ENCODE measurements at places on chromosomes 4 and X.

- peak; percentile 66 for DNase-seq
These were observed 38.9 kb upstream of the MAMLD1 start for GRCh38 chrX:150324035-150324728.

DNA sequence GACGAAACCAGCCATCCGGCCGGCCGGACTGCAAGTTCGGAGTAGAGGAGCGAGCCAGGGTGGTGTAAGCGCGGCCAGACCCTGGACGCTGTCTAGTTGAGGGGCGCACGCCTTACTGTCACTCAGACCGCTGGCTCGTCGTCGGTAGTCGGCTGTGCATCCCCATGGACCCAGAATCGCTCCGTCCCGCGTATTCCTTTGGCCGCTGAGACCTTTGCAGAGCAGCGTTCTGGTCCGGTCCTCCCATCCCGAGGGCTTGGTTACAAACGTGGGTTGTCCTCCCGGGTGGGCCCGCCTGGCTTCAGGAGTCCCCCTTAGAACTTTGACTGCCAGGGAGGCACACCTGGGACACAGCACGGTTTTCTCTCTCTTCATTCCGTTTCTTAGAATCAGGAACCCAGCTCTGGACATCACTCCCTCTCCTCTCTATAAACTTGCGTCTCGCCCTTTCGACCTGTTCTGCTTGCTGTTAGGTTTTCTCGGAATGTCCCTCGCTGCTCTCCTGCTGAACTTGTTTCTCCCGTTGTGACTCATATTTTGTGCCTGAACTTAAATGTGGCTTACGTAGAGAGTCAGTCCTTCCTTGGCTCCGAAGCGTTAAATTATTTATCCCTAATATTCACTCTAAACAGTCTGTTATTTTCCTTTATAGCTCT, 672 bp downstream of the PGM2 start:
- DNase-seq, result no peak

GRCh38 chrX:41559235-41560052, 112.3 kb downstream of the NYX start:
- DNase-seq, result peak; percentile 55

- DNase-seq, result no peak
These were observed 96.9 kb downstream of the CLNK start for GRCh38 chr4:10587697-10588096.

GRCh38 chr4:71275570-71275969, 63.2 kb upstream of the SLC4A4 start:
- no peak for DNase-seq

GRCh38 chr4:48755281-48755680, 24.8 kb downstream of the FRYL start:
- no peak for DNase-seq

DNA sequence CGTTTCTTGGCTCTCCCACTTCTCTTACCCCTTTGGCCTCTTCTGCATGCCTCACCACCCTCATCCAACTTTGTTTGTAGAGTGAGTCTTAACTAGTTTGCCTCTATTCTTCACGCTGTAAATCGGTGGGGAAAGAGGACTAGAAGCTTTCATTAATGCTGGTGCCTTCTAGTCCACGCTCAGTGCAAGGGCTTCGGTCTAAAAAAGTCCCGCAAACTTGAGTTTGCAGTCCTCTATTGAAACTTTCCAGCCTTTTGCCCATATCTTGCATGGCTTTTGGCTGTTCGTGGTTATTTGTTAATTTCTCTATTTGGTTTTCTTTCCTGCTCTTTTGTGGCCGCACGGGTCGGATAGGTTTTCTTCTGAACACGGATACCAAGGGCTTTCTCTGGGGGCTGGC, 868 bp downstream of the DACH2 start:
- DNase-seq, result no peak

- peak; percentile 71 for DNase-seq
These were observed 33.9 kb downstream of the TMPRSS11A start for GRCh38 chr4:67929426-67929825.

- no peak for DNase-seq
These were observed 13.2 kb downstream of the BCOR start for GRCh38 chrX:40084471-40085101.

DNA sequence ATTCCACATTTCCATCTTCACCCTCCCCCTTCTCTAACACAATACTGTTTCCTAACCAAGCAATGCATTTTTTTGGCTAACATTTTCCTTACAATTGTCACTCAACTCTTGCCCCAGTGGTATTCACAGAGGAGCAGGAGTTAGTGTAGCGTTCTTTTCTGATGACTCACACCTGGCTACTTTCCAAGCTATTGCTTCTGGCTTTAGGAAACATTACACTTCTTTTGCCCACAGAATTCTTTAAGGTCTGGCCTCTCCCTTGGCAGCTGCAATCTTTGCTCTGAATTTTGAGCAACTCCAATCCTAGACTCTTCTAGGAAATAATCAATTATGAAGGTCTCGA, 27.5 kb upstream of the PDGFC start:
- peak; percentile 100 for DNase-seq

- no peak for DNase-seq
These were observed 172.3 kb downstream of the SPRY1 start for GRCh38 chr4:123568936-123569335.

DNA sequence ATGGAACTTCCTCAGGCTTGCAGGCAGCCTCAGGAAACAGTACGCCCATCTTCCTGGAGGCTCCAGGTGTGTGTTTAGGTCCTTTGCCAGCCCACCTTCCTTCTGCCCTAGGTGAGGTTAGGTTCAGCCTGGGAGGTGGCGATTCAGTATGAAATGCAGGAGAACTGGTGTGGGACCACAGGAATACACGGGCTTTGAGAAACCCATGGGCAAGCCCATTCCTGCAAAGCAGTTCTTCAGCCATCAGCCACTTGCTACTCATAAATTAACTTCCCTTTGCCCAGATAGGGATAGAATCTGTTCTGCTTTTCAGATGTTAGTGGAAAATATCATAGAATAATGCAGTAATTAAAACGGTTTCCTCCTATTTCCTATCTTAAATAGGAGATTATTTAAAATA, 32.2 kb downstream of the TBC1D14 start:
- DNase-seq, result no peak

DNA sequence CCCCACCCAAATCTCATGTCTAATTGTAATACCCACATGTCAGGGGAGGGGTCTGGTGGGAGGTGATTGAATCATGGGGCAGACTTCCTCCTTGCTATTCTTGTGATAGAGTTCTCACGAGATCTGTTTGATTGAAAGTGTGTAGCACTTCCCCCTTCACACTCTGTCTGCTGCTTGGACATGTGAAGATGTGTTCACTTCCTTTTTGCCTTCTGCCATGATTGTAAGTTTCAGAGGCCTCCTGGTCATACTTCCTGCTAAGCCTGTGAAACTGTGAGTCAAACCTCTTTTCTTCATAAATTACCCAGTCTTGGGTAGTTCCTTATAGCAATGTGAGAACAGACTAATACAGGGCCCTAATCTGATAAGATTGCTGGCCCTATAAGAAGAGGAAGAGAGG, 1514.8 kb downstream of the RPA4 start:
- DNase-seq, result no peak

DNA sequence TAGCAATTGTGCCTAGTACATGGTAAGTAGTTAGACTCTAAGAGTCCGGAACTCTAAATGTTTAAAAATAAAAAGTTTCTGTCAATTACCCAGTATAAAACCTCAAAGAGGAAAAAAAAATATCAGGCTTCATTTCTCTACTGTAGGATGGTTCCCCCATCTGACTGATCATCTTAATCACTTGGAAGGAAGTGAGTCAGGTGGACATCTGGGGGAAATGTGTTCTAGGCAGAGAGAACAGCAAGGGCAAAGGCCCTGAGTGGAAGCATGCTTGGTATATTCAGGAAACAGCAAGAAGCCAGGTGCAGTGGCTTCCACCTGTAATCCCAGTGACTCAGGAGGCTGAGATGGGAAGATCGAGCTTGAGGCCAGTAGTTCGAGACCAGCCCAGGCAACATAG, 2.9 kb upstream of the EIF1AX start:
- DNase-seq, result peak; percentile 15

DNA sequence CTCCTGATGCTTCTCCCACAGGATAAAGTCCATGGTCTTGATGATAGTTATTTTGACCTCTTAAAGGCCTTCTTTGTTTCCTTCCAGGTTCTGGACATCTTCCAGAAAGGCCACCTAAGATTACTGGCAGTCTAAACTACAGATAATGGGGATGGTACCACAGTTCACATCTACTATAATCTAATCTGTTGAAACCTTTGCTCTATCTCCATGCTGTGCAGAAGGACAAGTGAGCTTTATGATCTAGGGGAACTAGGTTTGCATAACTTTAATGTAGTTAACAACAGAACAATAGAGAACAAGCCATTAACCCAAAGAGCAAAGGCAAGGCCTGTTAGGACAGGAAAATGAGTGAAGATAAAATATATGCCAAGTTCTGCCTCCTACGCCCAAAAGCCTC, 103.9 kb upstream of the KLHL13 start:
- no peak for DNase-seq

- DNase-seq, result no peak
These were observed 125.9 kb downstream of the MFAP3L start for GRCh38 chr4:169900241-169900845.

DNA sequence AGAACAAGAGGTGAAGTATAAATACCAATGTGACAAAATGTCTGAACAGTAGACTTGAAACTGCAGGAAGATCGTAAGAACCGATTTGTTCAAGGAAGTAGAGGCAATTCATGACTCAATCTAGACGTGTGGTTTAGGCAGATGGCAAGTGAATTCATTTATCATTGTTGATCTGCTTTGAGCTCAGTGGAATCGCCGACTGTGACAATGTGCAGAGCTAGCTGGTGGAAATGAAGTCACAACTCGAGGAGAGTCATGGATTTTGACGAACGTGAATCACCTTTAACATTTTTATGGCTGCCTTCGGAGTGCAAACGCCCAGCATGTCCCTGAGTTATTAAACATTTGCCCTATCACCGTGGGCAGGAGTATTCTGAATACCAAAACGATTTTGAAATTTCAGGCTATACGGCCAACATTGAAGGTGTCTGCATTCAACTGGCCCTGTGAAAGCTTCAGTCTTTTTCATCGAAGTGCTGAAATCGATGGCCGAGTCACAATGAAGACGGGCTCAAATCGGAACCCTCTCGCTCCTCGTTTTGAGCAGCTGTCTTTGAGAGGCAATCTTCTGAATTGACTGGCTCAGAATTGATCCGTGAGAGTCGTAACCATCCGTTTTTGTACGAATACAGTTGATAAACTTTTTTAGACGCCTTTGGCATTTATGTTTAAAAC, 689 bp upstream of the OGT start:
- no peak for DNase-seq

GRCh38 chrX:28920153-28920943, 333.1 kb downstream of the IL1RAPL1 start:
- DNase-seq, result no peak

DNA sequence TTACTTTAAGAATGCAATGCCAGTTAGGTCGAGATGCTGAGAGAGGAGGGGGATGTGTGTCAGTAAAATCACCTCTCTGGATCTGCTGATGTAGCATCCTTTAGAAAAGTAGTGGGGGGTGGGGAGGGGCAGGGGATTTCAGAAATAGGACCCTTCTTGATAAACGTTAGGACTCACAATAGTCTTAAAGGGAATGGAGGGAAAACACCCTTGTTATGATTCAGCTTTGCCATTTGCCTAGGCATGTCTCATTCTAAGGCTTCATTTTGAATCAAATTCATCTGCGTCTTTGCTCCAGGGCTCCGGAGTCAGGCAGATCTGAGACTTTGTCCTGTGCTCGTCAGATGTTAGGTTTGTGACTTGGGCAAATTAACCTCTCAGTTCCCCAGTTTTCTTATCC, 879 bp downstream of the SH2D1A start:
- DNase-seq, result no peak

- peak; percentile 21 for DNase-seq
These were observed 39.1 kb upstream of the NSUN7 start for GRCh38 chr4:40710484-40711254.

DNA sequence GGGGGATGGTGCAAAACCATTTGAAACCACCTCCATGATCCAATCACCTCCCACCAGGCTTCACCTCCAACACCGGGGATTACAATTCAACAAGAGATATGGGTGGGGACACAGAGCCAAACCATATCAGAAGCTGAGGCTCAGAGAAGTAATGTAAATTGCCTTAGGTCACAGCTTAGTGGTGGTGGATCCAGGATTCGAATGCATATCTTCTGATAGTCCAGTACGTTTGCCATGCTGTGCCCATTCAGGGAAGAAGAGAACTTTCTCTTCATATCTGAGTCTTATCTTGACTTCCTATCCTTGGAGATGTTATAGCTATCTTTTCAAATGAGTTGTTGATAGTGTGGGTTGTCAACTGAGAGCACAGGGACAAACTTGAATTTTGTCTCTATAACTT, 325.5 kb downstream of the ZIC3 start:
- no peak for DNase-seq

DNA sequence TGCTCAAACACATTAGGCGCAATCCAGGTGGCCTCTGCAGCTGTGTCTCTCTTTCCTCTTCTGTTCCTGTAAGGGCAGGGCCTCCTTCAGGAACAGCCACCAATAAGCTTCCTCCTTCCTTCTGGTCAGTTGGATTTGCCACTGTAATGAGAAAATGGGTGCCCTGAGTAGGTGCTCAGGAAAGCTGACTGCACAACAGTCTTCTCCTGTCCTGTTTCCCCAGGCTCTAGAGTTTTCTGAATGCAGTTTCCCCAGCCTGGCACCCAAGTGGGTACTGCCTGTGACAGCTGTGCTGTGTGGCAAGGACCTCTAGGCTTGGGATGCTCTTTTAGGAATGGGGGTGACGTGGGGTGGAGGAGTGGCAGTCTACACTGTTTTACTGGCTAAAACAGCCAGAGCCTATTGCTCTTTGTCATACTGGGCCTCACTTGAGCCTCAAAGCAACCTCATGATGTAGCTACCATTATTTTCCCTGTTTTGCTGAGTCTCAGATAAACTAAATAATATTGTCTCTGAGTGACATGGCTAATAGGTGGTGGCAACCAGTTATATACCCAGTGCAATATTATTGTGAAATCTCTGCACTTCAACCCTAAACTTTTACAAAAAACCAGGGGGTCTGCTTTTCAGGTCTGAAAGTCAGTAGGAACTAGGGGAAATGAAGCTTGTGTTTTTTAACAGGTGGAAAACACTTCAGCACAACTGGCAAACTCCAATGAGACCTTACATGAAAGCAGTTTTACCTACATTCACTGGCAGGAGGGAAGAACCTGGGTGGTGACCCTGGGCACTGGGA, 1.2 kb downstream of the CXCL2 start:
- DNase-seq, result no peak

All from fibroblast of skin of left quadriceps (primary cell).